ENCODE measurements at places on chromosomes 1 and 21.

DNA sequence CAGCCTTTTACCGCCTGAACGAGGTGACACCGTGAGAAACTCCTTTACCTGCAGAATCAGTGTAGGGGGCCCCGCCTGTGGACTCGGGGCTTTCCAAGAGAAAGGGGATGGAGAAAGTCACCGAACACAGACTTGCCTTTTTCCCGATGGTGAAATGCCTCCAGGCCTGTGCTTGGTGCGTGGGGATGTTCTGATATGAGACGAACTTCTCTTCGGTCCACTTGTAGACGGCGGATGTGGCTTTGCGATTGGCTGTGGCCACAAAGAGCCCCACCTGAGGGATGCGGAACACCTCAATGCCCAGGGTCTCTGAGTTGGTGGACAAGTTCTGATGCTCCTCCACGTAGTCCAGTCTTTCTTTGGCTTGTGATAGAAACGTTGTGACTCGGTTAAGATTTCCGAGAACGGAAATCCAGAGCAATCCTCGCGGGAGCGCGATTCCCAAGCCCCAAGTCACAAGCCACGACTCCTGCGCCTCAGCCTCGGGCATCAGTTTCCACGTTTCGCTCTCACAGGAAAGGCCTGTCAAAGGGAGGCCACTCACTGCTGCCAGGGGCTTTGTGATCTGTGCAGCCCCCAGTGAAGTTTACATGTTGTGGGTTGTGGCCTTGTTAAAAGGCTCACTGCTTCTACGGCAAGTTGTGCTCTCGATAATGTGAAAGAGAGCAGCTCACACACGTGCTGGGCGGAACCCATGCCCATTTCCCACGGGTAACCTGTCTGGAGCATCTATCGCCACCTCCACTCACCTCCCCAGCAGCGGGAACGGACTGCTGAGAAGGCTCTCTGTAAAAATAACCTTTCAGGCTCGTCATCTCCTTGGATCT, 12.6 kb downstream of the KRTAP10-1 start:
- no peak for DNase-seq

- no peak for DNase-seq
These were observed 38.2 kb downstream of the DDX20 start for GRCh38 chr1:111793923-111794322.

- no peak for DNase-seq
These were observed 7.6 kb downstream of the TAGLN2 start for GRCh38 chr1:159917533-159918351.

GRCh38 chr1:154014154-154014907, 23.8 kb downstream of the RPS27 start:
- DNase-seq = no peak

DNA sequence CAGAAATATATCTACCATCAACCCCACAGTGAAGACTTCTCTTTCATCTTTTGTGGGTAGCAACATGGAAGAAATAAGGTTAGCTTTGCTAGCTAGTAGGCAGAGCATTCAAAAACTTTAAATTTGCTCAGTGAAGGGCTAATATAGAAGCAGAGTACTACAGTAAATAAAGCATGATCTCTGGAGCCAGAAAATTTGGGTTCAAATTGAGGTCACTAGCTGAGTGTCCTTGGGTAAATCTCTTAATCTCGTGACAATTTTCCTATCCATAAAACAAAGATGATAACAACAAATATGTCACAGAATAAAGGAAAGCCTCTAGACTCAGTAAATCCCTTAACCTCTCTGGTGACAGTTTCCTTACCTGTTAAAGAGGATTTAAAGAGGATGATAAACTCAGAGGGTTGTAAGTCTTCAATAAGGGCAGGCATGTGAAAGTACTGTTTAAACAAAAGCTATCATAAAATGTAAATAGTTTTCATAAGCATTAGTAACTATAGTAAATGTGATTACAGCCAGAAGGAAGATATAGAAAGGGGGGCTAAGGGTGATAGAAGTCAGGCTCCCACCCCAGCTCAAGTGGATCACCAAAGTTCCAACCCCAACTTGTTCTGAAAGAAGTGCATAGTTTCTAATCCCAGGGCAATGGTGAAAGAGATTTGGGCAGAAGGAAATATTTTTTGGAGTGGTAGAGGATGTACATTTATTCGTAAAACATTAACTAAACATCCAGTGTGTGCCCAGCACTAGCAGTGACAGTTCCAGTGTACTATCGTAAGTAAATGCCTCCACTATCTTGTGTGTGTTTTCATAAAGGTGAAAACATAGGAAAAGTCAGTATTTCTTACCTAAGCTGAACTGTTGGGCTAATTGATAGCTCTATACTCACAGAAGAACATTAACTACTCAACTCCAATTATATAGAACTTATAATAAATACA, 24.8 kb downstream of the TM2D1 start:
- no peak for DNase-seq

DNA sequence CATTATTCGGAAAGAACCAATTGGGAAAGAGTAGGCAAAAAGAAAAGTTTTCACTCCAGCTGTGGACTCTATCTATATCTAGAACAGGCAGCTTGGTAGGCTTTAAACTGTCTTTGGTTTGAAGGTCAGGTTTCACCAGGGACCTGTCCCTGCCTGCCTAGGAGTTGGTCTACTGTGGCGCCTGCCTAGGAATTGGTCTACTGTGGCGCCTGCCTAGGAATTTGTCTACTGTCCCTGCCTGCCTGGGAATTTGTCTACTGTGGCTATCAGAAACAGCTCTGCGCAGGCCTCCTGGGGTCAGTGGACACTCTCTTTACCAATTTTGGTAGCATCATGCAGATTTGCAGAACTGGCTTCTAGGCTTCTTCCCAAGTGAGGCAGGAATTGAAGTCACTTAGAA, 13.8 kb downstream of the USP25 start:
- DNase-seq = no peak

GRCh38 chr21:21101911-21102310, 103.7 kb downstream of the NCAM2 start:
- DNase-seq = no peak

DNA sequence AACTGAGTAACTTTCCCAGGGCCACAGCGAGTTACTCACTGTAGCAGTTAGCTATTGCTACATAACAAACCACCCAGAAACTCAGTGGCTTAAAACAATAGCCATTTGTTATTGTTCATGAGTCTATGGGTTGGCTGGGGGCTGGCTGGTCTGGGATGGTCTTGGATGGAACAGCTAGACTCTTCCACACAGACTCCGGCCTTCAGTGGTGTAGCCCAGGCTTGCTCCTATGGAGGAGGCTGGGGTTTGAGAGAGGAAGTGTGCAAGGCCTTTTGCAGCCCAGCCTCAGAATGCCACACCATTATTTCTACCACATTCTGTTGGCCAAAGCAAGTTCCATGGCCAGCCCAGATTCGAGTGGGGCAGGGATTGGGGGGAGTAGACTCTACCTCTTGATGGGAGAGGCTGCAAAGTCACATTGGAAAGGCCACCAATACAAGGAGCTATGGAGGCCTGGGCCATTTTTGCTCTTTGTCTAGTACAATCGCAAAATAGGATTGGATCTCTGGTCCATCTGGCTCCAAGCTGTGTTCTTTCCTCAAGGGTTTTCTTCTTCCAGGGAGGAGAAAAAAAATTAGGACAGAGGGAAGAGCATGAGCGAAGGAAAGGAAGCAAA, 37.5 kb upstream of the TTC22 start:
- no peak for DNase-seq

GRCh38 chr1:172818841-172819527, 160.1 kb downstream of the FASLG start:
- DNase-seq = peak; percentile 11

GRCh38 chr1:109263597-109264378, 14.4 kb downstream of the CELSR2 start:
- peak; percentile 74 for DNase-seq

DNA sequence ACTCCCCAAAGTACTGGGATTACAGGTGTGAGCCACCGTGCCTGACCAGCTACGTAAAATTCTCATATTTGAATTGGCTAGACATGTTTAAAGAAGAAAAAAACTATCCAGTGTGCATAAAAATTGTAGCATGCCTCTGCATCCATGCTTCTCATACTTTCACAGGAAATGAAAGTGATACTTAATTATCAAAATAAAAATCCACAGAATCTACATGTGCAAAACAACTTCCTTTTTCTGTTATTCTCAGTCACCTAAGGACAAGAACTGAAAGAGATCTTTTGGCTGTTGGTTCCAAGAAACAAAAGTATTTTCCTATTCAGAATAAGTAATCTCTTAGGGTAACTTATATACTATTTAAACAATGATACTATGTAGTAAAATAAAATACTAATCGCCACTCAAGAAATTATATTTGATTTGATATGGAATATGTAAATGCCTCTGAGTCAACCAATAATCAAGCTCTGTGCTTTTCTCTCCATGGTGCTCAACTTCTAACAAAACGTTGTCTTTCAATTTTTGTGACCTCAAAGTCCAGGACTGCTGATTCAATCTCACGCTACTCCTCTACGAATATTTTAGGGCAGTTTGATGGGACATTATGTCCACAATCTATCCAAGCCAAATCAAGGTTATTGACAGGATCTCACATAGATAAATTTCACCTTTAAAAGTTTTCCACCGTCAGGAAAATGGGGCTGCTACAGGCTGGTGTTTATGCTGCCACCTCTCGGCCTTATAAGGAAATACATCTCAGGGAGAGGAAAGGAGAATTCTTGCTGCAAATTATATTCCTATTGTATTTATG, 102.7 kb downstream of the ZNF281 start:
- DNase-seq = peak; percentile 48

- DNase-seq = no peak
These were observed 66.4 kb upstream of the TARDBP start for GRCh38 chr1:10945991-10946509.

- no peak for DNase-seq
These were observed 83.4 kb upstream of the PLPPR4 start for GRCh38 chr1:99180915-99181314.

DNA sequence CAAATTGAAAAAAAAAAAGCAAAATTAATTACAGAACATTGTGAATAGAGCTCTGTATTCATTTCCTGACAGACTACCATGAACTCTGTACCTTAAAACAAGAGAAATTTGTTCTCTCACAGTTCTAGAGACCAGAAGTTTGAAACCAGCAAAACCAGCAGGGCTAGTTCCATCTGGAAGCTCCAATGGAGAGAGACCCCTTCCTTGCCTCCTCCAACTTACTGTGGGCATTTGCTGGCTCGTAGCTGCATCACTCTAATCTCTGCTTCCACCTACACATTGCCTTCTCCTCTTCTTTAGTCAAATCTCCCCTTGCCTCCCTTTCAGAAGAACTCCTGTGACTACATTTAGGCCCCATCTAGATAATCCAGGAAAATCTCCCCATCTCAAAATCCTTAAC, 56.5 kb downstream of the SYDE2 start:
- no peak for DNase-seq

DNA sequence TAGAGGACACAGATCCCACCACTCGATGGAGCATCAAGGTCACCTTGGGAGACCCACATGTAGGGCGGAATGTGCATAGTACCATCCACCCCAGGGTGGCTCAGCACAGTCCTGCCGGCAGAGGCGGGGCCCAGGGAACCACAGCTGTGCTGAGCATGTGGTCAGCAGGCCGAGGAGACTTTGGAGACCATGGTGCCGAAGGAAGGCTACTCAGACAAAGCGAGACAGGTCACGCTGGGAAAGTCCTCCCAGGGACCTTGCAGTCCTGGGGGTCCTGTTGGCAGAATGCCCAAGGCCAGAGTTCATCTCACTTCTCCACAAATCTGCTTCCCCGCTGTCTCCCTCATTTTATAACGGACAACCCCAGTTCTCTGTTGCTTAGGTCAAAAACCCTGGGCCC, 22.5 kb downstream of the WNT3A start:
- no peak for DNase-seq
